ENCODE measurements at places on chromosomes 12 and 14.

- peak; percentile 76 for DNase-seq
Measured at GRCh38 chr14:39015360-39015961, 87.6 kb downstream of the SEC23A start.

GRCh38 chr12:19683178-19683927 is 244.1 kb downstream of the AEBP2 start:
- peak; percentile 55 for DNase-seq

DNA sequence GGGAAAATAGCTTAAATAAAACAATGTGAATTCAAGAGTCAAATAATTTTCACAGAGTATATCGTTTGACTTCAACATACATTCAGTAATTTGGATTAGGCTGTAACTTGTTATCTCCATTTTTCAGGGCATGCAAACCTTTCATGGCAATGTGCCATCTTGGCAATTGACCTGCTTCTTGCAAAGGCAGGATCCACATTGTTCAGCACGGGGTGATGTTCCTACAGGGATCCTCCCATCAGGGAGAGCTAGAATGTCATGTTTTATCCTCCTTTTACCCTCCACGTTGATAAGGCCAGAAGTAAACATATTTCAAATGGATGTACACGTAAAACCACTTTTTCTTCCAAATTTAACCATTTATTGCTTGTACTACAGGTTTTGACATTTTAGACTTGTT is 314.4 kb downstream of the GALC start:
- no peak for DNase-seq

DNA sequence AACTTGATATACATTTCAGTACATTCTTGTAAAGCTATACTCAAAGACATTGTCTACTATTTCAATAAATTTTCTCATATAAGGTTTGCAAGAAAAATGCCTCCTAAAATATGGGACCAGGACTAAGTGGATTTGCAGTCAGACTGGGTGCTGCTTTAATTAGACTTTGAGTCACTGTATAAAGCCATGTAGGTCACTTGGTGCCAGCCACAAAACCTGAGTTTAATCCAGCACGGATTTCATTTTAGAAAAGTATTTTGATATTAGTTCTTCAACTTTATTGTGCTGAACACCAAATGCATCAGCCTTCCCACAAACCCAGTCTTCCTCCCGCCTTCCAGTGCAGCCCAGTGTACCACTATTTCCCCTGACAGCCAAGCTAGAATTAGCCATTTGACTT is 9.9 kb upstream of the NID2 start:
- DNase-seq, result no peak

DNA sequence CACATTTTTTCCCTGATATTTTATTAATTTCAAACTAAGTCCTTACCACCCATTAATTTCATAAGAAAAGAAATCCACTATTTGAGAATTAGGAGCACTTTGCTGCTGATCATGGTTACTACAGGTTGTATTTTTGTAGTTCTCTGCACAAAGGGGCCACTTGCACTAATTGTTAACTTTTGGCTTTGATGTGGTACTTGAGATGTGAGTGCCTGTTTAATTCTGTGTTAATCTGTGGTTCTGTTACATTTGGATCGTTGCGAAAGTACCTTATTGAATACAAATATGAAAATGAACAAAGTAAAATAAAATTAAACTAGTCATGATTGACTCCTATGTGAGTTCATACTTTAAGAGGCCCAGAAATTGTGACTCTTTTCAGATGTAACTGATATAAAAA is 374.9 kb upstream of the RGS6 start:
- no peak for DNase-seq

GRCh38 chr12:116144384-116144783 is 133.1 kb downstream of the MED13L start:
- DNase-seq, result no peak

DNA sequence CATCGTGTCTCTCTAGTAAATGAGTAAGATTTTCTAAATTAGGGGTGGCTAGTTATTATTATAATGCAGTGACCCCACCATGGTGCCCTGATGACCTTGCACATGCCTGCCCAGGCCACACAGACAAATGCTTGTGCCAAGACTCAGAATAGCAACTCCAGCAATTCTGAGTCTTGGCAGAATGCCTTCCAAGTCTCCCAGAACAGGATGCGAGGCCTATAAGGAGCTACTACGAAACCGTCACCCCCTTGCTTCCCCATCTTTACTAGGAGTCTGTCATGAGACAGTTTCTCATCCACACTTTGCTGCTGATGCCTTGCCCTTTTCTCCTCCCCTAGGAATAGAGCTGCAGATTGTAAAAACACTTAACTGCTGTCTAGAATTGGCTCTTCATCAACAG is 559.9 kb downstream of the TRHDE start:
- no peak for DNase-seq

- peak; percentile 77 for DNase-seq
Measured at GRCh38 chr14:68950111-68950510, 29.0 kb downstream of the ACTN1 start.

DNA sequence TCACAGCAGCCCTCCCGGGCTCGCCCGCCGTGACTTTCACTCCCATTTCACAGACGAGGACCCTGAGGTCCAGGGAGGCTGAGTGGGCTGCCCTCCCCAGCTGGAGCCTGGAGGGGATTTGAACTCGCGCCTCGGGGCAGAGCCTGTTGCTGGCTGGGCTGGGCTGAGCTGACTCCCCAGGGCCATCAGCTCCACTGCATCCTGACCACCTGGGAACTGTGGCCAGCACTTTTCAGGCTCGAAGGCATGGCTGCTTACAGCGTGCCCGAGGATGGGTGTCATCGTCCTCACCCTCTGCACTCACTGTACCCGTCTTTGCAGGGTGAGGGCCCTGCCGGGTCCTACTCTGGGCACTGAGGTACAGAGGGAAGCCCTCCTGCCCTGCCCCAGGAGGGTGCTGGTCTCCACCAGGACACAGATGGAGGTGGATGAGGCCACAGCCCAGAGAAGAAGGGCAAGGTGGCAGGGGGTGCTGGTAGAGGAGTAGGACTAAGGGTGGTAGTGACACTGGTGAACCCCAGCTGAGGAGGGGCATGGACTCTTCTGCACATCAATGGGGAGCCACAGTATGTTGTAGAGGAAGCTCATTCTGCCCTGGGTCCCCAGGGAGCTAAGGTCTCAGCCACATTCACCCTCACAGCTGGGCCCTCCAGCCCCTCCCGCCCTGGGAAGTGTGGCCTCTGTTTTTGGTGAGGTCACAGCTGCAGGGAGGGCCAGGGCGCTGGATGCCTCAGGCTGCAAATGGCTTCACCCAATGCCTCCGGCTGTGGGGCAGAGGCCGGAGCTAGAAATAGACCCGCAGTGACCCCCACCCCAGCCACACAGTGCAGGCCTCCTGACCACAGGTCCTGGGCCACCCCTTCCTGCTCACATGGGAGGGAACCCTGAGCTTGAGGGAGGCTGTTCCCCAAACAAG is 365.1 kb upstream of the SFSWAP start:
- DNase-seq, result no peak

DNA sequence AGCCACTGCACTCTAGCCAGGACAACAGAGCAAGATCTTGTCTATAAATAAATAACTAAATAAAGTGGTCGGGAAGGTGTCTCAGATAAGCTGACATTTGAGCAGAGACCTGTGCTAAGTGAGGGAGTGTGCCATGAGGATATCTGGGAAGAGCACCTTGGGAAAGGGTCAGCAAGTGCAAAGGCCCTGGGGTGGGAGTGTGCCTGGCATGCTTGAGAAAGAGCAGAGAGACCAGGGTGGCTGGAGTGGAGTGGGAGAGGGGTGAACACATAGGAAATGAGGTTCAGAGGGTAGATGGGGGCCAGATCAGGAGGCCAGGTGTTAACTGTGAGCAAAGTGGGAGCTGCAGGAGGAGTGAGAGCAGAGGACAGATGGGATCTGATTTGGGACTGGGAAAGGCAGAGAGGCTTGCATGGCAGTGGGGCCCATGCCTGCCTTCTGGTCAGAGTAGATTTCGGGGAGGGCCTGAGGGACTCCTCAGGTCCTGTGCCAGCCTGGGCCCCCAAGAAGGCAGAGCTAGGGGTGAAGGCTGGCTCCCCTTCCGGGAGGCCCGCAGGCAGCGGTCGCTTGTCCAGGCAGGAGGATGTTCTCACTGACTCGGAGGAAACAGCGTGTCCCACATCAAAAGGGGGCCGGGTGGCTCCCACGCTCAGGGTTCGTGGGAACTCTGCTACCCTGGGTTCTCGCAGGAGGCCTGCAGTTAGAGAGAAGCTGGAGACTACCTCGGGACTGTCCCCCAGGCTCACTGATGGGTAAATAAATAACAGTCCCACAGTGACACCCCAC is 32.6 kb downstream of the DTX1 start:
- no peak for DNase-seq

- DNase-seq, result no peak
Measured at GRCh38 chr14:68042586-68043210, 223.1 kb downstream of the RAD51B start.

GRCh38 chr12:132948146-132949066 is 7.7 kb downstream of the ZNF605 start:
- DNase-seq, result no peak

DNA sequence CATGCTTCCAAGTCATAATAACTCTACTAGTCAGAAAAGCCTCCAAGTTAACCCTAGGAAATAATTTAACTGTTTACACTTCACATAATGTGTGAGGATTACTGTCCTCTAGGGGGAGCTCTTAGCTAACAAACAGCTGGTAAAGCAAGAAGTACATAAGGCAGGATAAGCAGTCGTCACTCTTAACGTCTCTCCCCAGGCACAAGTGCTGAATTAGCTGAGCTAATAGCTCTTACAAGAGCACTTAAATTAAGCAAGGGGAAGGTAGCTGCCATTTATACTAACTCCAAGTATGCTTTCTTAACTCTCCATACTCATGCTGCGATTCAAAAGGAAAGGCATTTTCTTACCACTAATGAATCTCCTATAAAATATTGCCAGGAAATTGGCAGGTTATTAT is 79.3 kb upstream of the TSPAN11 start:
- DNase-seq, result peak; percentile 87

DNA sequence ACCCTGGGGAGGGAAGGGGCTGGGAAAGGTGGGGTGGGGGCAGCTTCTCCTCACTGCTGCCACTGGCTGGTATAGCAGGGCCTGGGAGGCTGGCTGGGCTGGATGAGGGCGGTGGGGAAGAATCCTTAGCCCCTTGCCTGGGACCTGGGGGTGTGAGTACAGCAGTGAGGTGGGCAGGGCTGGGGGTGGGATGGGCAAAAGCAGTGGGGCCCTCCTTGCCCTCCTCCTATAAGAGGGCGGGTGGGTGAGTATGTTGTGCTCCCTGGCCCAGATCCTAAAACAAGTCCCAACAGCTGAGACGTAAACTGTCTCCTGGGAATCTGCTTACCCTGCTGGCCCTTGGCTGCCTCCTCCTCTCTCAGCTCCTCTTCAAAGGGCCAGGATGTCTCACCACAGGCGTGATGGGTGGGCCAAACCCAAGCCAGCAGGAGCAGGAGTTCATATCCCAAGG is 2.2 kb downstream of the NCKAP5L start:
- DNase-seq, result peak; percentile 29

DNA sequence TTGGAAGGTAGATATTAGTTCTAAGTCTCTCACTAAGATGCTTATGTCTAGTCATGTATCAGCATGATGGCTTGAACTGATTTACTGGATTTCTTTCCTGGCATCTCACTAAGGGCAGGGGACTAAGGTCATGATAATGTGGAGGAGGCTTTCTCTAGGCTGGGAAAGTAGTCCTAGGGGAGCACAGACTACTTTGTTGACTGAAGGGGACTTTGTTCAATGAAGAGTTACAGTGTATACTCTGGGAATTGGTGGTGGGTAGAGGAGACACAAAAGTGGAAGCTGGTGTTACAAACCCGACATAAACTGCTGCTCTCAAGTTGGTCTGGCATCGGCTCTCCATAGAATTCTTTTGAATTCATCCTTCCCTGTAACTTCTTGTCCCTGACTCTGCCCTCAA is 75.2 kb downstream of the SAMD4A start:
- no peak for DNase-seq

DNA sequence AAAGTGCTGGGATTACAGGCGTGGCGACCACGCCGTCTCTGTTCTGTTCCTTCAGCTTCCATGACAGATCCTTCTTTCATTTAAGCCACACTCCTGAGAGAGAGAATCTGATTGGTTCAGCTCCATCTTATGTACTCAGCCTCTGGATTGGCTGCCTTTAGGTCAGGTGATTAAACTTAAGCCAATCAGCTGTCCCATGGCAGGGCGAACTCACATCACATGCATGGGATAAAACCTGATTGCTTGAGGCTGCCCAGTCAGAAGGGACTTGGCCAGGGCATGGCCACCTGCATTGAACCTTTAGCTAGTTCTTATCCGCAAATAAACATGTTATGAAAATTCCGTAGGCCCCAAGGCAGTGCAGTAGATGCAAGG is 274.2 kb downstream of the SUDS3 start:
- DNase-seq, result no peak

DNA sequence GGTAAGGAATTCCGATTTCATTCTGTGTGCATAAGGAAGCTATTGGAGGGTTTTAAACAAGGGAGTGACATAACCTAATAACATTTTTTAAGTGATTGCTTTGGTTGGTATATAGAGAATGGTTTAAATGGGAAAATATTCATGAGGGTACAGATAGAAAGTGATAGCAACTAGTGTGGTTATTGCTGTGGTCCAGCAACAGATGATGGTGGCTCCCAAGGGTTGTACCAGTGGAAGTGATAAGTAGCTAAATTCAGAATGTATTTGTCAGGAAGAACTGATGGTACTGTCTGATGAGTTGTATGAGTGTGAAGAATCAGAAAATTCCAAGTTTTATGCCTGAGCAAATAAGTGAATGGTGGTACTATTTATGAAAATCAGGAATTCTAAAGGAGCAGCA is 2.6 kb upstream of the CNOT2 start:
- no peak for DNase-seq

GRCh38 chr12:57280211-57281062 is 29.4 kb upstream of the STAC3 start:
- DNase-seq, result peak; percentile 79

DNA sequence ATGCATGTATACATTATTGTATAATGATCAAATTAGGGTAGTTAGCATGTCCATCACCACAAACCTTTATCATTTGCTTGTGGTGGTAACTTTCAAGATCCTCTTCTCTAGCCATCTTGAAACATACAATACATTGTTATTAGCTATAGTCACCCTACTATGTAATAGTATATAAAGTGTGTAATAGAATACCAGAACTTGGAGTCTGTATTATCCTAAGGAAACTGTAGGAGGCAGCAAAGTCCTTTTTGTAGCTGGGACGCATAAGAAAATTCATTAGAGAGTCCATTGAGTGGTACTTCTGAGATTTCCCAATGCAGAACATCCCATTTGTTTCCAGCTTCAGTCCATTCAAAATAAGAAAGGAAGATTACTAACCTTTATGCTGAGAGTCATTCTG is 325.9 kb upstream of the LRFN5 start:
- no peak for DNase-seq
